ENCODE measurements at places on chromosomes 16 and 17.
A peak's percentile ranks its signal among the peaks of the same experiment; 100 is the strongest.

GRCh38 chr16:11329071-11329491 lies 16.2 kb upstream of the RMI2 start:
- DNase-seq: no peak

DNA sequence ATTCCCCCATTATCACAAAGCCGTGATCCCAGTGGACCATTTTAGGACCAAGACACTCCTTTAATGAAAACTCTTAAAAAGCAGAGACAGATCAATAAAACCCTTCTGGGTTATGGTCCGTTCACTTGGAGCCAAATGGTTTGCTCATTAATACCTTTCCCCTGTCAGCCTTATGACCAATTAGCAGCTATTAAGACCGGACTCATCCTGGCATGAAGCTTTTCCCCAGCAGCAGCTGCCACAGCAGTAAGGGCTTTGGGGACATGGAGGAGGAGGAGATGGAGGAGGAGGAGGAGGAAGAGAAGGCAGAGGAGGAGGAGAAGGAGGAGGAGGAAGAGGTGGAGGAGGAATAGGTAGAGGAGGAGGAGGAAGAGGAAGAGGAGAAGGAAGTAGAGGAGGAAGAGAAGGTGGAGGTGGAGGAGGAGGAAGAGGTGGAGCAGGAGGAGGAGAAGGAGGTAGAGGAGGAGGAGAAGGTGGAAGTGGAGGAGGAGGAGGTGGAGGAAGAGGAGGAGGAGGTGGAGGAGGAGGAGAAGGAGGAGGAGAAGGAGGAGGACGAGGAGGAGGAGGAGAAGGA lies 50.1 kb upstream of the IRX3 start:
- no peak for DNase-seq

- DNase-seq: no peak
Observed at GRCh38 chr17:27449541-27449940, 6.7 kb upstream of the KSR1 start.

- DNase-seq: no peak
Observed at GRCh38 chr17:2335726-2336214, 487 bp downstream of the TSR1 start.

GRCh38 chr16:86388976-86389375 lies 121.4 kb upstream of the FOXF1 start:
- no peak for DNase-seq

- DNase-seq: no peak
Observed at GRCh38 chr17:79435962-79436361, 174.9 kb downstream of the RBFOX3 start.

DNA sequence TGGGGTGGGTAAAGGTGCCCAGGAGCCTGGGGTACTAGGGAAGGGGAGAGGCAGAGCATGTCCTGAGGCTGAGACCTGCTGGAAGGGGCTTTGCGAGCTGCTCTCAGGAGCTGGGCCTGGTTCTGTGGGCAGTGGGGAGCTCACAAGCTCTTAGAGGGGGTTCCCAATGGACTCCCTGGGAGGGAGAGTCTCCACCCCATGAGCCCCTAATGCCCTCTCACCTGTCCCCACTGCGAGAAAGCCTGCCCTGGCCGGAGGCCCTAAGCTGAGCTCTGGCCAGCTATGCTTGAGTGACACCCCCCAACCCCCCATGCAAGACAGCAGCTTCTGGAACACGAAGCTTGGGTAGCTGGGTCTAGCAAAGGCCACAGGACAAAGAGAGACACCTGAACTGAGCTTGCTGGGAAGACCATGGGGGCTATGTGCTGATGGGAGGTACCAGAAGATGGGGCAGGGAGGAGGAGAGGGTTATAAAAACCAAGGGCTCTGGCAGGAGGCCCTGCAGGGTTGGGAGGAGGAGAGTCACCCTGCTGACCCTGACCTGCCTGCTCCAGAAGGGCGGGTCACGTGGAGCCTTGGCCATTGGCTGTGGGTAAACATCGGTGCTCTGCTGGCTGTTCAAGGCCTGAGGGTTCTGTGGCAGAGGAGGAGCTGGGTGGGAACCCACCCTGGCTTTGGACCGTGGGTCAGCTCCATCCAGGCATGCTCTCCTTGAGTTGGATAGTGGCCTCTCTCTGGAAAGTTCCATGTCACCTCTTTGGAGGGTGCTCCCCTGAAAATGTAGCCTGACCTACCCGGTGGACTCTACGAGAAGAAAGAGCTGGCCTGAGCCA lies 106.7 kb downstream of the RAB11FIP4 start:
- no peak for DNase-seq

GRCh38 chr17:16415031-16415924 lies at the start of gene TRPV2:
TRPV2 (plus strand) TSS chr17:16415571; CDS start chr17:16417669, 2,098 bp downstream.
- peak; percentile 26 for DNase-seq

GRCh38 chr17:66364990-66365490 lies 62.6 kb downstream of the PRKCA start:
- no peak for DNase-seq

DNA sequence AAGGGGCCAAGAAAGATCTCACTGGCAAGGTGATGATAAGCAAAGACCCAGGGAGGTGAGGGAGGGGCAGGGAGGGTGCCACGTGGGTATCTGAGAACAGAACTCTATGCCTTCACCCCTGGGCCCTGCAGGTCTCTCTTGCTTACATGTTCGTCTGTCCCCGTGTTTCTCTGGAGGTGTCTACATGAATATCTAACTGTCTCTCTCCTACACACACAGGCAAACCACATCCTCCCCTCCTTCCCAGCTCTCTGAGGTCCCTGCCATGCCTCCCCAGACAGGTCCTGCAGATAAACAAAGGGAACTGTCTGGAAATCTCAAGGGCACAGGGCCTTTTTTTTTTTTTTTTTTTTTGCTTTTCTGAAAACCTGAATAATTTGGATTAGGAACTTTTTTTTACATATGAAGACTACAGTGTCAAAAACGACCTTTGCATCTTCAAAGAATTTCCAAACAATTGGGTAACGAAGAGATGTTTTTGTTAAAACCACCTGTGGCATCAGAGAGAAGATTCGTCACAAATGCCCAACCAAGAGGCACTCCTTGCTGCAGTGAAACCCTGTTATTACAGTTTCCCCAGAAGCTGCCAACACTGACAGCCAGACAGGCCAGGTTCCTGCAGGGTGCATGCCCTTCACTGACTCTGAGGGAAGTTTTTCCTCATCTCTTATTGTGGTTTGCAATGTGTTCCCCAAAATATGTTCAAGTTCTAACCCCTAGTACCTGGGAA lies 17.8 kb downstream of the PLLP start:
- peak; percentile 9 for DNase-seq

DNA sequence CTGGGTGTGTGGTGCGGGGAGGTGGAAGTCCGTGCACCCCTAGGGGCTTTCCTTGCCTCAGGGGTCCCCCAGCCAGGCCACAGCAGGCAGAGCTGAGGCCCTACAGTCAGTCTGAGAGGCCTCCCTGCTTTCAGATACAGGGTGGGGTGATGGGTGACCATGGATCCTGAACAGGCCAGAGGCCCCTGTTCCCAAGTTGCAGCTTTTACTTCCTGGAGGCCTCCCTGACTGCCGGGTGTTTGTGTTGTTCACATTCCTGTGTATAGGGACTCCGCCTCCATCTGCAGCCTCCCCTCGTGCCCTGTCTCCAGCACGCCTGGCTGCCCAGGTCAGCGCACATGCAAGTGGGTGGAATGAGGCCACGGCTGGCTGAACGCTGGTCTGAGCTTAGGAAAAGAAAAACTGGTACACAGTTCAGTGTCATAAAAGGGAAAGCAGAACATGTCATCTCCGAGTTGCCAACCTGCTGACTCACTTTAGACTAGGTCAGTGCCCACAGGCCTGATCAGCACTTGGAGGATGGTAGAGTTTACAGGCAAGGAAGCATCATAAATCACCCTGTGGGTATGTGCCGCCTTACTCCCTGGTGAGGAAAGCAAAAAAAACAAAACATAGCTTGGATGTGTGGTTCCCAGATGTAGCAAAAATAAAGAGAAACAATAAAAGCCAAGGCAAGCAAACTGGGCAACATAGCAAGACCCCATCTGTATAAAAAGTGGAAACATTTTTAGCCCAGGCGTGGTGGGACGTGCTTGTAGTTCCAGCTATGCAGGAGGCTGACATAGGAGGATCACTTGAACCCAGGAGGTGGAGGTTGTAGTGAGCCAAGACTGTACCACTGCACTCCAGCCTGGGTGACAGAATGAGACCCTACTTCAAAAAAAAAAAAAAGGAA lies 6.2 kb upstream of the SLC7A6 start:
- DNase-seq: peak; percentile 45

DNA sequence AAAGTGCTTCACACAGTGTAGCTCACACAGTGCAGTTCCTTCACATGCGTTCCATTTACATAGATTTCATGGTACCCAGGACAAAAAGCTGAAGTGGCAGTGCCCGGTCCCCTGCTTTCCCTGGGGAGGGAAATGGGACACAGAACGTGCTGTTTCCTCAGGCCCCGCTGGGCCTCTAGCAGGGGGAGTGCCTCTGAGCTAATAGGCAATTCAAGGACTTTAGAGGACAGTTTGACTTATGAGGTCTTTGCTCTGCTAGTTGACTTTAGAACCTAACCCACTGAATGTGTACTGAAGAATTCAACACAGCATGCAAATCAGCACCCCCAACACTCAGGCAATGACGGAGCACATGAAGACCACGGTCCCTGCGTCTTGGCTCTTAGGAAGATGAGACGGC lies 6.8 kb downstream of the CDIP1 start:
- no peak for DNase-seq

GRCh38 chr17:77772899-77773358 lies 185.6 kb upstream of the TNRC6C start:
- no peak for DNase-seq

- DNase-seq: peak; percentile 45
Observed at GRCh38 chr17:39166437-39167335, 725 bp upstream of the ARL5C start.

DNA sequence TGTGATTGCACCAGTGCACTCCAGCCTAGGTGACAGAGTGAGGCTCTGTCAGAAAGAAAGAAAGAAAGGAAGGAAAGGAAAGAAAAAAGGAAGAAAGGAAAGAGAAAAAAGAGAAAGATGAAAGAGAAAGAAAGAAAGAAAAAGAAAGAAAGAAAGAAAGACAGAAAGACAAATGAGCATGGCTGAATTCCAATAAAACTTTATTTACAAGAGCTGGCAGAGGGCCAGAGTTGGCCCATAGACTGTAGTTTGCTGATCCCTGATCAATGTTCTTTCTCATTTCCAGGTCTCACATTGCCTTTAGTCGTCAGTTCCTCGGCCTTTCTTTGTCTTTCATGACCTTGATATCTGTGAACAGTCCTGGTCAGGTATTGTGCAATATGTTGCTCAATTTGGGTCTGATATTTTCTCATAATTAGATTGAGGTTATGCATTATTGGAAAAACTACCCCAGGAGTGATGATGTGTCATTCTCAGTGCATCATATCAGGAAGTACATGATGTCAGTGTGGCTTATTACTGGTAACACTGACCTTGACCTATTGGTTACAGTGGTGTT lies 68.5 kb upstream of the MED9 start:
- no peak for DNase-seq

GRCh38 chr17:12756786-12757185 lies 32.5 kb upstream of the ARHGAP44 start:
- DNase-seq: no peak

- DNase-seq: no peak
Observed at GRCh38 chr17:82661717-82662683, 13.8 kb upstream of the WDR45B start.

- DNase-seq: no peak
Observed at GRCh38 chr16:64206862-64207261, 915.0 kb downstream of the CDH11 start.

DNA sequence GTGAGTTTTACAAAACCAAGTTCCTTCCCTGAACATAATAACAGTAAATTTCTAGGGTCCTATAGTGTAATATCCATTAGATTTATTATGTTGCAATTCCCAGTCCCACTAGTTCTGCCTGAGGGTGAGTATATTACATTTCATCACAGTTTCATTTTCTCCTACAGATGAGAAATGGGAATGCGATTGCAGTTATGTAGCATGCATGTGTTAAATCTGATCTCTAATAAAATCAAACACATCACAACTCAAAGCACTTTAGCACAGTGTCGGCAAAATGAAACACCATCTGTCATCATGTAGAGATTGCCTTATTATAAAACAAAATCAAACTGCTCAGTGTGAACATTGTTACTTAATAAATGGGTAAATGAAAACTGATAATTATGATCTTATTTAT lies 180.5 kb upstream of the TOX3 start:
- no peak for DNase-seq

DNA sequence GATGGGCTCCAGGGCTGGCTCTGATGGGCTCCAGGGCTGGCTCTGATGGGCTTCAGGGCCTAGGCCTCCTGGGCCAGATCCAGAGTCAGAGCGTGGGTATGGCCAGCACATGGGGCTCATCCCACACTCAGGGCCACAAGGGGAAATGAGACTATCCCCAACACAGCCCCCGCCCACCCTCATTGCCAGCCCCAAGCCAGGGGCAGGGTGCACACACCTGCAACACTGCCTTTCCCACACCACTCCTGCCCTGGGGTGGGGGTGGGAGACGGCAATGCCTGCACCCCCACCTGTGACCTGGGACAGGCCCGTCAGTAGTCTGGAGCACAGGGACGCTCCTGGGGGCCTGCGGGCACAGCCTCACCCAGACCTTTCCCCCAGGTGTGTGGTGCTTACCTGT lies 14.3 kb upstream of the ATP6V0C start:
- no peak for DNase-seq

- DNase-seq: no peak
Observed at GRCh38 chr17:9410737-9411136, 164.9 kb downstream of the STX8 start.

- no peak for DNase-seq
Observed at GRCh38 chr17:71658996-71659395, 461.8 kb upstream of the SOX9 start.

GRCh38 chr17:50093246-50093645 lies 1.9 kb upstream of the PDK2 start:
- DNase-seq: no peak

DNA sequence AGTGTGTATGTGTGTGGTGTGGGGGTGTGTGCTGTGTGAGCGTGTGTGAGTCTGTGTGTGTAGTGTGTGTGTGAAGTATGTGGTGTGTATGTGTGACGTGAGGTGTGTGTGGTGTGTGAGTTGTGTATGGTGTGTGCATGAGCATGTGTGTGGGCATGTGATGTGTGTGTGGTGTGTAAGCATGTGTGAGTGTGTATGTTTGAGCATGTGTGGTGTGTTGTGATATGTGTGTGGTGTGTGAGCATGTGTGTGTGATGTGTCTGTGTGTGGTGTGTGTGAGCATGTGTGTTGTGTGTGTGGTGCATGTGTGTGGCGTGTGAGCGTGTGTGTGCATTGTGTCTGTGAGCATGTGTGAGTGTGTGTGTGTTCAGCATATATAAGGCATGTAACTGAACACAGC lies 20.9 kb downstream of the MAPT start:
- no peak for DNase-seq

DNA sequence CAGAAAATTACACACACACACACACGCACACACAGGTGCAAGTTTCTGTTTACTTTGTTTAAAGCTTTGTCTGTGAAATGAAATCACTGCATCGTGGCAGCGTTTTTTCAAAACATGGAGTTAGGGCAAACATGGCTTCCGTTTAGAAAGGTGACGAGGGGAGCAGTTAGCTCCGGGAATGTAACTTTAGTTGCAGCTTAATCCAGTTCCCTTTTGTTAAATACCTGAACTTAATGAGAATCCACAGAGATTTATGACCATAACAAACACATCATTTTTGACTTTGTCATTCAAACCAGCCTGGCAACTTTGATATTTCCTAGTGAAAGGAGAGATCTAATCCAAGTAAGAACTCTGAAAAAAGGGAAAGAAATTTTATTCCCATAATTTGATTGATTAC lies 12.1 kb downstream of the HS3ST3A1 start:
- no peak for DNase-seq

GRCh38 chr17:76870377-76870714 lies 2.1 kb downstream of the MGAT5B start:
- no peak for DNase-seq

GRCh38 chr16:85615014-85615851 lies 2.1 kb downstream of the GSE1 start:
- DNase-seq: no peak

Data from GDM1 (cell line).